Mesenteric fat pad (tissue), 1 donor: ENCODE measurements at places on chromosomes 6 and 20. TPM values are rescaled to one million over a fixed set of nuclear protein-coding genes. Genes with fewer than 3 reads are reported as not detected.

- no peak for DNase-seq
Measured at GRCh38 chr6:141580131-141580530, 552.6 kb upstream of the GJE1 start.

GABRR1 gene
- not detected for total RNA-seq

GRCh38 chr6:56593801-56594318 lies 48.8 kb downstream of the DST start:
- no peak for DNase-seq

- DNase-seq = peak; percentile 74
Measured at GRCh38 chr6:1385129-1386037, 4.0 kb upstream of the FOXF2 start.

- DNase-seq = no peak
Measured at GRCh38 chr20:50346374-50347283, 156.0 kb downstream of the CEBPB start.

- DNase-seq = no peak
Measured at GRCh38 chr6:72216222-72217068, 330.1 kb downstream of the RIMS1 start.

GRCh38 chr6:125577124-125577662 lies 172.2 kb upstream of the HEY2 start:
- DNase-seq = no peak

RUNX2 gene
- 1.6 TPM for total RNA-seq

DNA sequence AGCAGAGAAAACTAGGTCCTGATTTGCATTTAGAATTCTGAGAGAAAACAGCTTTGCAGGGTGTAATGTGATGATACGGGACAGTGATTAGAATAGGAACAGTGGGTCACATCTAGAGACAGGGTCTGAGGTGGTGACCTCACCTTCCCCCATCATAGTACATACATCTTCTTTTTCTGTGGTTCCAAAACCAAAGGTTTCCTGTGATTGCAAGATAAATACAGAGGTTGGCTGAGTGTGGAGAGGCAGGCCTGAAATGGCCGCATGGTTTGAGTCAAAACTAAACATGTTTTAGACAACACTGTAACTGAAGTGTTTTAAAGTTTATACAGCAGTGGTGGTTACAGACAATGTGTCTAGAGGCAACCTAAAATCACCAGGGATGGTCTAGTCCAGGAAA lies 10.4 kb upstream of the NT5DC1 start:
- DNase-seq = no peak

GATA5 gene
- total RNA-seq = 0.19 TPM

MYCT1 gene
- total RNA-seq = 19.7 TPM

TRDN gene
- total RNA-seq = 0.77 TPM

TNFRSF21 gene
- 55.7 TPM for total RNA-seq

- no peak for DNase-seq
Measured at GRCh38 chr6:146635165-146635564, 36.4 kb downstream of the ADGB start.

TMEM170B gene
- 13.5 TPM for total RNA-seq

- DNase-seq = no peak
Measured at GRCh38 chr20:62252342-62252966, 14.1 kb downstream of the OSBPL2 start.

GRCh38 chr20:10094566-10095173 lies 59.9 kb downstream of the ANKEF1 start:
- no peak for DNase-seq

- DNase-seq = no peak
Measured at GRCh38 chr6:93684339-93684738, 265.0 kb upstream of the EPHA7 start.

MLIP gene
- total RNA-seq = 0.29 TPM

GRCh38 chr6:158772172-158772571 lies 47.0 kb downstream of the EZR start:
- DNase-seq = peak; percentile 57

DNA sequence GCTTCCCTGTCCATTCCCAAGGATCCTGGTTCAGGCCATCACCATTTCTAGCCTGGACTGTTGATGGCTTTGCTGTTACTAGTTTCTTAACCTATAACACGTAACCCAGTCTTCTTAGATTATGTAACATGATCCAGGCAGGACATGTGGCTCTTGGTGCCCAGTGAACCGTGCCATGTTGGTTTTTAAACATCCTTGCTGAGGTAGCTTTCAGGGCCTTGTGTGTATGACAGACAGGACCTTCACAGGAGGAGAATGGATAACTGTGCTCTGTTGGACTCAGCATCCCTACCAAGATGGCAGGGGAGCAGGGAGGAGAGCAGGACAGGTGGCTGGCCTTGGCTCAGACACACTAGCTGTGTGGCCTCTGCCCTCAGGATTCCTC lies 46.8 kb downstream of the PANK2 start:
- no peak for DNase-seq

DNA sequence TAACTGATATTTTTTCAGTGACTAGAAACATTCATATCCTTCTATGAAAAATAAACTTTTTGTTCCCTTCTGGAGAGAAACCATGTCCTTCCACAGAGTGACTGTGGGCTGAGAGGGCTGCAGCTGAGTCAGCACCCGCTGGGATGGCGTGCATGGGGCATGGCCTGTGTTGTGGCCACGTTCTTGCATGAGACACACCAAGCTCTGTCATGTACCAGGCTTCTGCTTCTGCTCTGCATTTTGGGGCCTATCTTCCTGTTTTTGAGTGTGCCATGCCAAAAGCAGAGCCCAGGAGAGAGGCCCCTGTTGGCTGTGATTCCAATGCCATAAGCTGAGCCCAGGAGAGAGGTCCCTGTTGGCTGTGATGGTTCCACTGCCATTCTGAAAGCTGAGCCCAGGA lies 10.8 kb downstream of the APMAP start:
- peak; percentile 86 for DNase-seq

DNA sequence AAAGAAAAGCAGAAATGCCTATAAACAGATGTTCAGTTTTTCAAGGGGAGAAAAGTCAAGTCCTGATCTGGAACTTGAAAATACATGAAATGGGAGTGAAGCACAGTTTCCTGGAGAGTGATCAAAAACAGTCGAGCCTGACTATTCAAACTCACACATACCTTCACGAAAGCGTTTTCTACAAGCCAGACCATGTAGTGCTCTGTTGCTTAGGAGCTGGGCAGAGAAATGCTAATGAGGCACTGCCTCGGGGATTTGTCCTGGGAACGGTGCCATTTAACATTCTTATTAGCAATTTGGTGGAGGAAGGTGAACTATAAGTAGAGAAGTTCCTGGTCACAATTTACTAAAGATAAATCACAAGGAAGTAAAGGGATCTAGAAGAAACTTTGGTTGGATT lies 5.9 kb downstream of the NHSL1 start:
- no peak for DNase-seq

- no peak for DNase-seq
Measured at GRCh38 chr6:48084201-48084600, 26.8 kb downstream of the PTCHD4 start.

DNA sequence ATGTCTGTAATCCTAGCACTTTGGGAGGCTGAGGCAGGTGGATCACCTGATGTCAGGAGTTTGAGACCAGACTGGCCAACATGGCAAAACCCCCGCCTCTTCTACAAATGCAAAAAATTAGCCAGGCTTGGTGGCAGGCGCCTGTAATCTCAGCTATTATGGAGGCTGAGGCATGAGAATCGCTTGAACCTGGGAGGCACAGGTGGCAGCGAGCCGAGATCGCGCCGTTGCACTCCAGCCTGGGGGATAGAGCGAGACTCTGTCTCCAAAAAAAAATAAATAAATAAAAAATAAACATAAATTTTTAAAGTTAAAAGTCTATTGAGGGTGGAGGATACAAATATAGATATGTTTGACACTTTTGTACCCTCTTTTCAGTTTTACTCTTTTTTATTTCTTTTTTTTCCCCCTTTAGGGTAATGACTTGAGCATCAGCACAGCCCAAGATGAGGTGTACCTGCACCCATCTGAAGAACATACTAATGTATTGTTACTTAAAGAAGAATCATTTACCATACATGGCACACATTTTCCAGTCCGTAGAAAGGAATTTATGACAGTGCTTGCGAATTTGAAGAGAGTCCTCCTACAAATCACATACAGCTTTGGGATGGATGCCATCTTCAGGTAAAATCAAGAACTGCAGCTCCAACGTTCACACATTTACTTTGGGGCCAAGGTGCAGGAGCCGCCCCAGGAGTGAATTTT lies 368.9 kb downstream of the LAMA2 start:
- no peak for DNase-seq

GRCh38 chr20:9510911-9511310 lies 3.5 kb upstream of the LAMP5 start:
- no peak for DNase-seq

DNA sequence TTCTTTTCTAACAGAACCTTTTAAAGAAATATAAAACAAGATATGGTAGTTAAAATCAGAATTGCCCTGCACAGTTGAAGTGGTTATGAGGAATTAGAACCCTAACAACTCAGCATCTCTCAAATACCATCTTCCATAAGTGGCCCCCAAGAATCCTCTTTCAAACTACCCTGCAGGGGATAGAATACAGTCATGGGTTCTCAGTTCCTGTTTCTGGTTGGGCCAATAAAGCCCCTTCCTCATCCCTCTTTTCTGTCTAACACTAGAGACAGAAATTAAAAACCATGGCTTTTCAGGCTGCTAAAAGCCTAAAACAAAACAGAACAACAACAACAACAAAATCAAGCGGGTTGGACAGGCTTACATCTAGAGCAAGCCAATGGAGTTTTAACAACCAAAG lies 6.7 kb upstream of the LCA5 start:
- DNase-seq = no peak

GRCh38 chr6:111871725-111872400 lies 1.4 kb downstream of the FYN start:
- no peak for DNase-seq

IMPG1 gene
- total RNA-seq = not detected

DNA sequence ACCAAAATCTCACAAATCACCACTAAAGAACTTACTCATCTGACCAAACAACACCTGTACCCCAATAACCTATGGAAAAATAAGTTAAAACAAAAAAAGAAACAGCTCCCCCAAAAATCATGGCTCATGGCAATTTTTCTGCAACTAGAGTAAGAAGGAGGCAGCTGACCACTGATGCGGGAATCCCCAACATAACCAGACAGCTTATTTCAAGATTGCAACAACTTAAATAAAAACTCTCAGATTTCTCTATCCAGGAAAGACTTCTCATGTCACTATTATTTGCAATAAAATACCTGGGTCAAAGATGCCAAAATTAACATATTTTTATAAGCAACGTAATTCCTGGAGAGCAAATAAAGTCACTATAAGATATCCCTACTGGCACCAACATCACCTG lies 128.1 kb upstream of the LY86 start:
- no peak for DNase-seq

TBX18 gene
- total RNA-seq = 13.8 TPM

BMP7 gene
- 0.16 TPM for total RNA-seq

- no peak for DNase-seq
Measured at GRCh38 chr6:1316489-1316971, 4.6 kb downstream of the FOXQ1 start.

DNA sequence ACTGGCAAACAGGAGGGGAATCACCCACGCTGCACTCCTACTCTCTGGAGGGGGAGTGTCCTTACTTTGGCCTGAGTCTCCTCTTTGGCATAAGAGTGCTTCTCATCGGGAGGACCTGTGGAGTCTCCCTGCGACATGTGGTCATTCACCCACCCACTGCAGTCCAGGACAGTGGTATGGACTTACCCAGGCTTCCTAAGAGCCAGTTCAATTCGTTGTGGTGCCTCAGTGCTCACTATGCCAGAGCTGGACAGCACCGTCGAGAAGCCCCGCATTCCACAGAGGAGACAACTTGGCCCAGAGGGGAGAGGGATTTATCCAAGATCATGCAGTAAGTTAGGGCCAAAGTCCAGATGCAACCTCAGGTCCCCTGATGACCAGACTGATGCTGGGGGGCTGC lies 86.2 kb upstream of the CCDC167 start:
- DNase-seq = no peak

DNA sequence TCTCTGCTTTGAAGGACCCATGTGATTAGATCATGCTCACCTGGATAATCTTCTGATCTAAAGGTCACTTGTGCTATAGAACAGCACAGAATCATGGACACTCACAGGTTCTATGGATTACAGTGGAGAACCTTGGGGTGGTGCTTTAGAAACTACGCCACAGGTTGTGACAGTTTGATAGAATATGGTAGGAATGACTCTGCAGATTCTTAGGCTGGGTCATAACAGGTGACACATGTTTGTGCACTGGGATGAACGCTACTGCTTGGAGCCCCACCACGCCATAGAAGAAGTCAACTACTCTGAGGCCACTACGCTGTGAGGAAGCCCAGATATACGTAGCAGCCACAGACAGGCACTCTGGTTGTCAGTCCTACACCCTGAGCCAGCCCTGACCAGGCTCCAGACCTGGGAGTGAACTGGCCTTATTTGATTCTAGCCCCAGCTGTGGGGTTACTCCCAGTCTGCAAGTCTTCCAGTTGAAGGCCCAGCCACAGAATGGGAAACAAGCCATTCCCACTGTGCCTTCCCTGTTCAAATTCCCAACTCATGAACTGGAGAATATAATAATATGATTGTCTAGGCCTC lies 99.0 kb upstream of the SLC24A3 start:
- DNase-seq = no peak

DNA sequence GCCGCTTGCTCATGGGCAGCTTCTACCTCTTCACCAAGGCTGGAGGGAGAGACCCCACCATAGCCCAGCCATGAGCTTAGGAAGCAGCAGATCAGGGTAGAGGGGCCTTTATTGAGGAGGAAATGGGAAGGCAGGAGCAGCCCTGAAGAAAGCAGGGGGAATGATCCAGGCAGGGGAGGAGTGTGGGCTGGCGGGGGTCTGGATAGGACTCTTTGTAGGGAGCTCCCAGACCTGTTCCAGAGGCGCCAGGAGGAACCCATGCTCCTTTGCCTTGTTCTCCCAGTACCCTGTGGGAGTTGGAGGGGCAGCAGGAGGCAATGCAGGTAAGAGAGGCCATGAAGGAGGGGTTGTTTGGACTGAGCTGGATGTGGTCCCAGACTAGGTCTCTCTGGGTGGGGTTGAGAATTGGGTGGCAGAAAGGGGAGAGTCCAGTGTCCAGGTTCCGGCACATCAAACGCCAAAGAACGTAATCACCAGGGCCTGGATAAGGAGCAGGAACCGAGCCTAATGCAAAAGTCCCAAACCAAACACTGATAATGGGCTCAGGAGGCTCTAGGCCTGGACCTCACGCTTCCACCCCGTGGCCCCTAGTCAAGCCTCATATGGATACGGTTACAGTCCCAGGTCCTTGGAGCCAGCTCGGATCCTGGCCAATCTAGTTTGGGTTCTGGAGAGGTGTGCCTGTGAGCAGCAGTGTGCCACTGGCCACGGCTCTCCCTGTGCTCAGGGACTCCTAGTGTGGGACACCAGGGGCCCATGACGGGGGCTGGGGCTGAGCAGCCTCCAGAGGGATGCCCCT lies 12.1 kb upstream of the PGC start:
- no peak for DNase-seq
